Myocyte (in vitro differentiated cells): ENCODE measurements at places on chromosomes 1 and 21. TPM values are rescaled to one million over a fixed set of nuclear protein-coding genes. Genes with fewer than 3 reads are reported as not detected.

C1orf210 gene
- not detected in 2 replicates for total RNA-seq

TOR3A gene
- total RNA-seq, result 64.2 and 94.8 TPM in 2 replicates

STRIP1 gene
- total RNA-seq, result 50.9 and 53.1 TPM in 2 replicates

PDXK gene
- total RNA-seq, result 55.6 and 87.0 TPM in 2 replicates

ACTL8 gene
- total RNA-seq, result not detected in 2 replicates

OPRD1 gene
- total RNA-seq, result not detected in 2 replicates

KHDC4 gene
- total RNA-seq, result 50.6 and 54.2 TPM in 2 replicates

EPB41 gene
- 0.05 and 0.32 TPM in 2 replicates for total RNA-seq
